ENCODE measurements at places on chromosomes 6 and 20.

DNA sequence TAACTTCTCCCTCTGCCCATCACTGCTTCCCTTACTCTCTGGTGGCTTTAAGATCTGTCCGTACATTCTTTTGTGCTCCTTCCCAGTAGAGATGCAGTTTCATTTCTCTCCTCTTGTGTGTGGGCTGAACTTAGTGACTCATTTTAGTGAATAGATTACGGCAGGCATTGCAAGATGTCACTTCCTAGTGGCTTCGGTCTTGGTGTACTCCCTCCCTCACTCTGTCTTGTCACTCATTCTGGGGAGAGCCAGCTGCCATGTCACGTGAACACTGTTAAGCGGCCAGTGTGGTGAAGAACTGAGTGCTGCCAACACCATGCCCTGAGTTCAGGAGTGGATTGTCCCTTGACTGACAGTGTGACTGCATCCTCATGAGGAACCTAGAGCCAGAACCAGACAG is 115.9 kb downstream of the OTOR start:
- no peak for DNase-seq

DNA sequence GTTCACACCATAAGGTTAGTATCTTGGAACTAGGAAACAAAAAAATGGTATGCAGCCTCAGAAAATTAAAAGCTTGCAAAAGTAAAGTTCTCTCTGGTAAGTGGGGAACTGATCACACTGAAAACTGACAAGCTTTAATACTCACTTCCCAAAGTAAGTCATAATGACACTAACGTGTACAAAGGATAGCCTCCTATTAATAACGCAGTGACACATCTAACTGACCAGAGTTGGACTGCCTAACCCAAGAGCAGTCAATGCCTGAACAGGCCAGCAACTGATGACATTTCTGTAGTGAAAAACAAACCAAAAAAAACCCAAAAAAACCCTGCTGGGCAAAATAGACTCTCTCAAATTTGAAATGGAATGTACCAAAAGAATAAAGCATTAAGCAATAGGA is 30.7 kb downstream of the CHD6 start:
- no peak for DNase-seq

DNA sequence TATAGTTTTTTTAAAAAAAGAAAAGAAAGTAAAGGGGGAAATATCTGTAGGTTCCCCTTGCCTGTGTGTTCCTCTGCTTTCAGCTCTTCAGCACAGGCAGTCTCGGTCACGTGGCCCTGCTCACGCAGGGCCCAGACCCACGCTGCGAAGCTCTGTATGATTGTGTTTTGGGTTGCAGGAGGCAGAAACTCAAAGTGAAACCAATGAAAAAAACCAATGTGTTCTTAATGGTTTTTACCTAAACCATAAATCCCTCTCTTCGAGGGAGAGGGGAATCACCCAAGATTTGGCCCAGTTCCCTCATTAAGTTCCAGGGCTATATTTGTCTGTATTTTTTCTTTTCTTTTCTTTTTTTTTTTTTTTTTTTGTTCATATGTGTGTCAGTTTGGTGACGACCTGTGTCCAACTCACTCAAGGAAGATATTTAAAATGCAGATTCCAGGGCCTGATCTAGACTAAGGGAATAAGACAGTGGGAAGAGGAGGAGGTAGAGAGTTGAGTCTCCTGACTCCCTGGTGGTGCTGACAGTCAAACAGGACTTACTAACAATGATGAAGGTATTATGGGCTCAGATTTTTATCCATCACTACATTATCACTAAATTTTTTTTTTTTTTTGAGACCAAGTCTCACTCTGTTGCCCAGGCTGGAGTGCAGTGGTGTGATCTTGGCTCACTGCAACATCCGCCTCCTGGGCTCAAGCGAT is 33.8 kb upstream of the RREB1 start:
- DNase-seq, result no peak

GRCh38 chr20:17967521-17968365 is 851 bp downstream of the SNX5 start:
- DNase-seq, result no peak

DNA sequence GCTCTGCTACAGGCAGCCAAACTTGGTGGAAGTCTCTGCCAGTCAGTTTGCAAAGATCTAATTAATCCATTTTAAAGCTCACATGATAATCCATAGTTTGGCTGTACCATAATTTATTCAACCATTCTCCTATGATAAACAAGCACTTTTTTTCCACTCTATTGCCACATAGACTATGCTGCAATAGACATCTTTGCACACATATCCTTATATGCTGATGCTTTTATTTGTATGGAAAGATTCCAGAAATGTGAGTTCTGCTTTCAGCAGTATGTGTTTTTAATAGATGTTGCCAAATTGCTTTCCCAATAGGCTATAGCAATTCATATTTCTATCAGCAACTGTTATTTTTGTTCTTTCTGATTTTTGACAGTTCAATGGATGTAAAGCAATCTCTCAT is 628.0 kb downstream of the KIF16B start:
- no peak for DNase-seq

DNA sequence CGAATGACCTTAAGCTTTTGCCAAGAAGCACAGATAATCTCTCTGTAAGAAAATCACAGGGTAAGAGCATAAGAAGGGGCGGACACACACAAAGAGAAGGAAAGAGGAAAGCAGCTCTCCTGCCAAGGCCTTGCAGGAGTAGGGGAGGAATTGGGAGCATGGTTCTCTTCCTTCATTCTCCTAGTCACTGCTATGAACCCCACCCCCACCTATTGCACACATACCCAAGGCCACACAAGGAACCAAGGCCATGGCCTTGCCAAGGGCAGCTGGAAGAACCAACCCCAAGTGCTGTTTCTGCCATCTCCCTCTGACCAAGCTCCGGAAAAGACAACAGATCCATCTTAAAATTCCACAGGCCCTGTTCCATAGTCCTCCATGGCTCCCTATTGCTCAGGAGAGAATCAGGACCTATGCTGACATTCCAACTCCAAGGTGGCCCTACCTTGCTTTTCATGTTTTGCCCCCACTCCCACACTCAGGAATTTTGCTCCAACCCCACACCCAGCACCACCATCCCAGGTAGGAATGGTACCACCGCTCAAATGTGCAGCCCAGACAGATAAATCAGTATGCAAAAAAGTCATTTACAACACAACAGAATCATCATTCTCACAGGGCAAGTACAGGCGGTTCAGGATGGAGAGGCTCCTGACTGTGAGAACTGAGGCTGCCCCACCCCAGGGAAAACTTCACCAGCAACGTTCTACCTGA is 31.3 kb downstream of the TRAM2 start:
- no peak for DNase-seq

DNA sequence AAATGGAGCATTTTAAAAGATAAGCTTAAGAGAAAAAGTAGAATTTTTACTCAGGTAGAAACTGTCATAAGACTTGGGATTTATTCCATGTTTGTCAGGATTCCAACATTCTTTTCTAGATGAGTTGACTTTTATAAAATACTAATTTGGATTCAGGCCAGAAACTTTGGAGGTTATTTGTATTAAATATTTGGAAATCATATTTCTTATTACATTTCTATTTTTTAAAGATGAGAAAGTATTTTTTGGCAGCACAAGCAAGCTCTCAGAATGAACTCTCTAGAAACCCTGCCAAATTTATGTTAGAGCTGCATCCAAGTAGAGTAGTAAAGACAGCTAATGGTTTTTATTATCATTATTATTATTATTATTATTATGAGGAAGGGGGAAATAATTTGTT is 1014.9 kb upstream of the GJE1 start:
- no peak for DNase-seq

DNA sequence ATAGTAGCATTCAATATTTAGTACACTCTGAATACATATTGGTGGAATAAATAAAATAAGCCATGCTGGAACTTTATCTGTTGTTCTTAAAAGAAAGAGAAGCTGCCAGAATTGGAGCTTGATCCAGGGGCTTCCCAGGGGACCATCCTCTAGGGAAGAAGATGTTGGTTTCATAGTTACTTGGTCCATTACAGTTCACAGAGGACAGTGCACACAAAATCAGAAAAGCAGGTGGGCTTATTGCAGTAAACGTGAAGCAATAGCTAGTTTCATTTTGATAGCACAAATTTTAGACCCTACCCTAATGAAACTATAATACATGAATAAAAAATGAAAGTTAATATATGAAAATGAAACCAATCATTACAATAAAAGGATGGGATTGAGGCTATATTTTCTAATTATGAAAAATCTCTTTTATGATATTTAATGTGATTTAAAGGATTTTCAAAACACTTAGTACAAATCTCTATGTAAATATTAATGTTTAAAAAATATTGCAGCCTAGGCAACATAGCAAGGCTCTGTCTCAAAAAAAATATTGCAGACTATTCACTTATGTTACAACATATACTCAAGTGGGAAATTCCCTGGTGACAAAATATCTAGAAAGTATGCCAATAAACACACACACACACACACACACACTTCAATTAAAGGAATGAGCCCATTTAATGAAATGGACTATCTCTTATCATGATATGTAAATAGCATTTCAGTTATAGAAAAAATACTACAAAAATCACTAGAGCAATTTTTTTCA is 227.0 kb upstream of the MARCKS start:
- no peak for DNase-seq

DNA sequence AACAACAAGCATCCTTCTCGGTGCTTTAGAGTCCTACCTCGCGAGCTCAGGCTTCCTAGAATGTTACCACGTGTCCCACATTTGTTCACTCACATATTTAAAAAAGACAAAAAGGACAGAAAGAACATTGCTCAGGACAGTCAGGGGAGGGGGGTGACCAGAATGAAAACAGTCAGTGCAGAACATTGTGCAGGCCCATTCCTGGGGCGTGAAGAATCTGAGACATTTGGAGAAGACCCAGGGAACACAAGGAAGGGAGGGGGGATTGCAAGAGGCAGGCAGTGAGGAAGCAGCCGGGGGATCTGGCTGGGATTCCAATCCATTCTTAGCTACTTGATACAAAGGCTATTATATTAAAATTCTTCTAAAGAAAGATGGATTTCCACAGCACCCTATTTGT is 270.4 kb upstream of the CITED2 start:
- DNase-seq, result no peak

DNA sequence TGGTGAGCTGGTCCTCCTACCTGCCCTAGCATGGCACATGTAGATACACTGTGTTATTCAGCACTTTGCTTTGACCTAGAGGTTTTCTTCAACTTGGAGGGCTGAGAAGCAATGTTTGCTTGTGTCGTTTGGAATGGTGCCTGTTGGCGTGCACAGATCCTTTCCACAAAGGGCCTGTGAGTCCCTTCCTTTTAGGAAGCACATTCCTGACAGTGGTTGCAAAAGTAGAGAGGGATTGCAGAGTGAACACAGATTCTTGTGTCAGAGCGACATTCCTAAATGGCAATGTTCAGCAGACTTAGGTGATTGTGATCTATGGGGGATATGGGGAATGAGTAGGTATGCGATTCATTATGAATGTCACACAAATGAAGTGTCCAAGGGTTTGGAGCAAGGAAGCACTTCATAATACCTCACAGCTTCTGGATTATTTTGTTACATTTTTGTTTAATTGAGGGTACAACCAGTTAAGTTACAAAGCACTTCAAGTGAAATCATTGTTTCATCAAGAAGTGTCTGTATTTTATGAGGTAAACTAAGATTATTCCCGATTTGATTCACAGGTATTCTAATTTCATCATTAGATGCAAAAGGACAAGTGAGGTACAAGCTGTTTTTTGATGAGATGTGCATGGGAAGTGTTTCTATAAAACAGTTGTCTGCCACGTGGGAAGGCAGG is 713 bp upstream of the RNF144B start:
- no peak for DNase-seq

- DNase-seq, result no peak
Observed at GRCh38 chr6:139343052-139343750, 31.2 kb downstream of the CITED2 start.

DNA sequence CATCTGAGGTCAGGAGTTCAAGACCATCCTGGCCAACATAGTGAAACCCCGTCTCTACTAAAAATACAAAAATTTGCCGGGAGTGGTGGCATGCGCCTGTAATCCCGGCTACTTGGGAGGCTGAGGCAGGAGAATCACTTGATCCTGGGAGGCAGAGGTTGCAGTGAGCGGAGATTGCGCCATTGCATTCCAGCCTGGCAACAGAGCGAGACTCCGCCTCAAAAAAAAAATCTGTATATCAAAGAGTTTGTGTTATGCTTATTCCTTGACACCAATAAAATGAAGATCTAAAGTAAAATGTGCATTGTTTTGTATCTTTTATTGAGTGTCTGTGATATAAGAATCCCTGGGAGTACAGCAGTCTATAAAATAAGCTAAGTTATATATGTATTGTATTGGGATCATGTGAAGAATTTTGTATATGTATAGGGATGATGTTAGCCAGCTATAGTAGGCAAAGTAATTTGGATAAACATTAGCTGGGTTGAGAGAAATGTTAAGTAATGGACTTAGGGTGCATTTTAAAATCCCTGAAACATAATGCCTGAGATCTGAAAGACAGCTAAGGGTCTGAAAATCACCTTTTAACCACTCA is 10.9 kb downstream of the TBP start:
- DNase-seq, result no peak

DNA sequence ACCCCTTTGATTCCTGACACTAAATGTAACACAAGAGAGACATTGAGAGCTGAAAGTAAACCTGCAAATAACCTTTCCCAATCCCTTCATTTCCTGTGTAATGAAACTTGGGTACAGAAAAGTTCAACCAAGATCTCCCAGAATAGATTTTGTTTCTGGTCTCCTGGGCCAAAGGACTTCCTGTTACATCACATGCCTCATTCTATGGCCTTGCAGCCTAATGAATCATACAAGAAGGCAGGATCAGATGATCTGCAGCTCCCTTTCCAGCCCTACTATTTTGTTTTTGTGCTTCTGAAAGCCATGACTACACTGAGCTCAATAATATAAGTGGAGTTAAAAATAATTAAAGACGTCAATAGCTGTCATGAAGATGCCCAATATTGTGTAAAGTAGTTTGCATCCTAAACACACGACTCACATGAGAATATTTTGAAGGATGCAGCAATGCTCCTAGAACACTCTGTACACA is 73.4 kb upstream of the NOX3 start:
- DNase-seq, result no peak

GRCh38 chr20:3371754-3372153 is 35.7 kb downstream of the DNAAF9 start:
- no peak for DNase-seq

GRCh38 chr6:107695061-107695720 is 128.9 kb downstream of the SCML4 start:
- no peak for DNase-seq

GRCh38 chr6:13579911-13580310 is 5.5 kb downstream of the SIRT5 start:
- no peak for DNase-seq

GRCh38 chr20:22423190-22423832 is 161.1 kb downstream of the FOXA2 start:
- no peak for DNase-seq

- no peak for DNase-seq
Observed at GRCh38 chr6:158410784-158411183, 98.5 kb downstream of the TULP4 start.

- DNase-seq, result no peak
Observed at GRCh38 chr6:25899580-25900408, 25.8 kb upstream of the SLC17A3 start.

All from A549 (cell line).